Activated CD4-positive, alpha-beta T cell treated with anti-CD3 and anti-CD28 coated beads, Interleukin-2, amount 50 U/mL, for 4 hours (primary cell): ENCODE measurements at places on chromosomes 7 and 10.

DNA sequence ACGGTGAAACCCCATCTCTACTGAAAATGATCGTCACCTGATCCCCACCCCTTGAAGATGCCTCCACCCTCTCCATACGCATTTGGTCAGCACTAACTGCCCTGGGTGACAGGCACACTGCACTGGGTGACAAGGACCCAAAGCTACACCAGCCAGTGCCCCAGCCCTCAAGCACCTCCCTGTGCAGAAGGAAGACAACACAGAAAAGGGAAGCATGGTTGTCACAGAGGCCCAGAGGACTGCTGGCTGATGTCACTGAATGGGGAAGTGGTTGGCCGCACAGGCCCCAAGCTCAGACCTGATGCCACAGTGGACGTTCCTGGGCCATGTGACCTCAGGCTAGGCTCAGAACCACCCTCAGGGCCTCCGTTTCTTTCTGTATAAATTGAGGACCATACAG lies 4.2 kb upstream of the PILRA start:
- no peak for DNase-seq

DNA sequence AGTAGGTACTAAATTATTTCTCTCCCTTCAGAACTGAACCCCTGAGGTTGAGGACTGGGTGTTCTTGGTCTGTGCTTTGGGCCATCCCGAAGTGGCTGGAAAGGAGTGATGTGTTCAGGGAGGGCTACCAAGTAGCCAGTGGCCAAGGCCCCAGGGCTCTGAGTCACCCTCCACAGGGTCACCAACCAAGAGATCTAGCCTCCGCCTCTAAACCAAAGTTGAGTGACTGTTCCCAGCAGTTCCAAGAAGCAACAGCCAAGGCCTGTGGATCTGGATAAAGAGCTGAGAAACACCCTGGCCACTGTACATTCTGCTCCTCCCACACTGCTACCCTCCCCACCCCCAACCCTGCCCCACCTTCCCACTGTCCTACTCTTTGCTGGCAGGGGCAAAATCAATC lies 35.5 kb upstream of the KCNMA1 start:
- no peak for DNase-seq

GRCh38 chr7:42573881-42574672 lies 337.1 kb upstream of the GLI3 start:
- DNase-seq: no peak

DNA sequence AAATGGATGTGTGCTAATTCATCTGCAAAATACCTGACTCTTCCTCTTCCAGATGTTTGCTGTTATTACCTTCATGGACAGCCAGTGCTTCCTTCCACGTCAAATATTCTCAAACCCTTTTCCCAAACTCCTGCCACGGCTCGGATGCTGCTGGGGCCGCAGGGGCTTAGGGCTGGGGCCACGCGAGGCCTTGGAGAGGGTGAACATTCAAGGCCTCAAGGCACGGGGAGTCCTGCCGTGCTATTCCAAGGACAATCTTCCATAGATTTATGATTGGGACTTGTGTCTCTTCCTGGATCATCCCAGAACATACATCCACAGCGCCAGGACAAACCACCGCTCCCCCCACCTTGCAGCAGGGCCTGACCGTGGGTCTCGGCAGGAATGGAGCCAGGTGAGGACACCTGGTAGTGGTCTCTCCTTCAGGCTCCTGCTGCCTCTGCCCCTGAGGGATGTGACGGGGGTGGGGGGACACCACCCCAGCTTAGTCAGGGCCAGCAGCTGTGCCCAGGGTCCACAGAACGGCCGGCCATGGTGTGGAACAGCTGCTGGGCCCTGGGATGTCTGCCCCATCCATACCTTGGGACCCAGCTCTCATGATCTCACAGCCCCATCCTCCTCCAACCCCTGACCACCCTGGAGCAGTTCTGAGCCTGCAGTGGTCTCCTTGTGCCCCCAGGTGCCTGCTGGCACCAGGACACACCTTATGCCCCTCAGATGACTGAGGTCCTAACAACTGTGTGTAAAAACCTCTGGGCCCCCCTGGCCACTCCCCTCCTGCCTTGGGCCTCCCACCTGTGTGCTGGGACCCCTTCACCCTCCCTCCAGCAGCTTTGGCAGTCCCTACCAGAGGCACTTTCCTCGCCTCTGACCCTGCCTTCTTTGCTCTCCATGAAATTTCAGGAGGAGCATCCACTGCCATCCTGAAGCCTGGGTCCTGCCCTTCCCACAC lies 16.7 kb downstream of the VIPR2 start:
- no peak for DNase-seq

DNA sequence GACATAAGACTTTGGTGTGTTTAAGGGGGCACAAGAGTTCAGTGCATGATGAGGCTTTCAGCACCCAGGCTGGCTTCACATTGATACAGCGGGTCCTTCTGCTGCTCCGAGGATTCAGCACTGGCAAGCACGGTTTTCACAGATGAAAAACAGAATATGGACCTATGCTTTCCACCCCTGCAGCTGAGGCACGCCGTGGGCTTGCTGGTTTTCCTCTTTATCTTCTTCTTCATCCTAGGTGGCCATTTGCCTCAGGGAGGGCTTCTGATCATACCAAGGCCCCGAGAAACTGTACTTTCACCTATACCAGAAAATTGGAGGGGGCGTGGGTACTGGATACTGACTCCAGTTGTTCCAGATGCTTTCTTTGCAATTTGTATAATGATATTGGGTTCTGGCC lies 277.1 kb upstream of the ZNF32 start:
- DNase-seq: no peak

DNA sequence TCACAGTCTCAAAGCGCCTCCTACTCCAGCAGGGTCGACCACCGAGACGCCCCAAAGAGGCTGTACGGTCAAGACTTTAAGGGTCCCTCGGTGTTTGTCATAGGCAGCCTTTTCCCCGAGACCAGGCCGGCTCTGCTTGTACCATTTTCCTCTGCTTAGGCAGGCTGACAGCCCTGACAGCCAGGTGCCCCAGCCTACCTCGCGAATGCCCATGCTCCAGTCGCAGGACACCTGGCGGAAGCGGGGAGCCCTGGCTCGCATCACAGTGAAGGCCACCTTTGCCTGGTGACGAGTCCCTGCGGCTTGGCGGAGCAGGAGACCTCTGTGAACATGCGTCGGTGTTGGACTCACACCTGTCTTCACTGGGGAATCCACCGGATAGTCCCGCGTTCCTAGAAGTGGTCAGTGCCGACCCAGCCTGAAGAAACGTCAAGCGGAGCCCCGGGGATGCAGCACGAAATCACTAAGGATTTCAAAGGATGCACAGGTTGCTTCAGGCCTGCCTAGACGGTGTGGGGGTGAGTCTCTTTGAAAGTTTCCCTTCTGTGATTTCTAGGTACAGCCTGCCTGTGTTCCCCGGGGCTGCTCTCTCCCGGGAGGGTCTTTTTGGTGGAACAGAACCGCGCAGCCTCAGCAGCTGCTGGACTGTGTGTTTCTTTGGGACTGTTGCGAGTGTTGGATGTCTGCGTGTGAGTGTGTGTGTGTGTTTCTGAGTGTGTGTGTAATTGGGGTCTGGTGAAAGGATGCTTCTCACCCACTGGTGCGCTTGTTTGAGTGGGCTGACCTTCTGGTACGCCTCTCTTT lies 30.5 kb upstream of the ZNF273 start:
- no peak for DNase-seq

DNA sequence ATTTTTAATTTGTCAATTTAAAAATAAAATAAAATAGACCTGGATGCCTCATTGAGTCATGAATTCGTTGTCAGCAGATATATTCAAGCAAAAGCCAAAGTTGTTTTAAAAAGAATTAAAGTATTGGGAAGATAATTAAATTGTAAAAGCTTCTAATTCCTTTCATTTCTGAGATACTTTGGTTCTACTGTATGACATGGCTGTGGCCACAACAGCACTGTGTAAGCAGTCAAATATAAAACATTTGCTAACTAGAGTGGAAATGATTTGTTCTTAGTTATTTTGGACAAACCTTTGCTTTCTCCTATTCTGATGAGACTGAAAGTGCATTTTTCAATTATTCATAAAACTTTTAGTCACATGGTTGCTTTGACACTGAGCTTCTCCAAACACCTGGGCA lies 143.6 kb upstream of the FAM13C start:
- DNase-seq: no peak

DNA sequence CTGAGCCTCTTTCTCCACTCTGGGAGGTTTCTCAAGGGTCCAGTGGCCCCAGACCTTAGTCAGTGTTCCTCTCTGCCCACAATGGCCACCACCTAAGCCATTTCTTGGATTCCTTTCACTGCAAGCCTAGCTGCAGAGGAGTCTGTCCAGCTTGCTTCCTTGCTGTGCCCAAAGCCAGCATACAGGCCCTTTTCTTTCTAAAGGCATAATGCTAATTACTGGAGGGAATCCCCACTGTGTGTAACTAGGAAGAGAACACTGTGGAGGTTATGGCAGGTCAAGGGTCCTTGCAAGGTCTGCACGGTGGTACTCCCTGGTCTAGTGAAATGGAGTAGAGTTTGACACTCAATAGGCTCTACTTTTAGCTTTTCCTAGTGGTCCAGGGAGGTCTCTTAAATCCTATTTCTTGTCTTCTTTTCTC lies 70.4 kb upstream of the CC2D2B start:
- DNase-seq: no peak

DNA sequence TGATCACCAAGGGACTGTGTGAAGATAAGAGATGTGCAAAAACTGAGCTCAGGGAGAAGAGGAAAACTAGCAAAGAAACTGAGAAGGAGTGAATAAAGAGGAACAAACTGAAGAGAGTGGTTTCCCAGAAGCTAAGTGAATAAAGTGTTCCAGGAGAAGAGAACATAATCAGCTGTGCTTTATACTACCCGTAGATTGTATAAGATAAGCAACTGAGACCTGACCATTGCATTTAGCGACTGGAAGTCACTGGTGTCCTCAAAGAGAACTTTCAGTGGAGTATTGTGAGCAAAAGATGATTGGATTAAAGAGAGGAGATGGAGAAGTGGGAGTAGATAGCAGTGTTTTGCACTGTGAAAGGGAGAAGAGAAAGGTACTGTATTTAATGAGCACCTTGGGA lies 14.6 kb downstream of the PHTF2 start:
- no peak for DNase-seq

DNA sequence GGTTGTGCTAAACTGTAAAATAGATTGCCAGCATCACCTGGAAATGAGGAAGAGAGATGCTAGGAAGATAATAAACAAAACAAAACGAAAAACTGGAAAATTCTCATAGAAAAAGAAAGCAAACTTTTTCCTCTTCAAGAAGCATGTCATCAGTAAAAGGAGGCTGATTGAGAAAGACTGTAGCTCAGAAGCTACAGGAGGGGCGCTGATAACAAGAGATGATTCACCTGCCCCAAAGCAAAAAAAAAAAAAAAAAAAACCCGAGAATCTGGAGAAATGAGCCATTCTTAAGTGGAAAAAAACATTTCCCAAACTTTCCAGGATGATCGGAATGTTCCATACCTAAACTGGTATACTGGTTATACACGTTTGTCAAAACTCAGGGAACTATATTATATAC lies 130.5 kb upstream of the C1QL3 start:
- DNase-seq: no peak

DNA sequence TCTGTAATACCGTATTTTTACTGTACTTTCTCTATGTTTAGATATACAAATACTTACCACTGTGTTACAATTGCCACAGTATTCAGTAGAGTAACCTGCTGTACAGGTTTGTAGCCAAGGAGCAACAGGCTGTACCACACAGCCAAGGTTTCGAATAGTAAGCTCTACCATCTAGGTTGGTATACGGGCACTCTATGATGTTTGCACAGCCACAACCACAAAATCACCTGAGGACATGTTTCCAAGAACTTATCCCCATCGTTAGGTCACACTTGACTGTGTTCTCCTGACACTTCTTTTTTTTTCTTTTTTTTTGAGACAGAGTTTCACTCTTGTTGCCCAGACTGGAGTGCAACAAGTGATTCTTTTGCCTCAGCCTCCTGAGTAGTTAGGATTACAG lies 134.6 kb upstream of the TRIM24 start:
- DNase-seq: no peak

DNA sequence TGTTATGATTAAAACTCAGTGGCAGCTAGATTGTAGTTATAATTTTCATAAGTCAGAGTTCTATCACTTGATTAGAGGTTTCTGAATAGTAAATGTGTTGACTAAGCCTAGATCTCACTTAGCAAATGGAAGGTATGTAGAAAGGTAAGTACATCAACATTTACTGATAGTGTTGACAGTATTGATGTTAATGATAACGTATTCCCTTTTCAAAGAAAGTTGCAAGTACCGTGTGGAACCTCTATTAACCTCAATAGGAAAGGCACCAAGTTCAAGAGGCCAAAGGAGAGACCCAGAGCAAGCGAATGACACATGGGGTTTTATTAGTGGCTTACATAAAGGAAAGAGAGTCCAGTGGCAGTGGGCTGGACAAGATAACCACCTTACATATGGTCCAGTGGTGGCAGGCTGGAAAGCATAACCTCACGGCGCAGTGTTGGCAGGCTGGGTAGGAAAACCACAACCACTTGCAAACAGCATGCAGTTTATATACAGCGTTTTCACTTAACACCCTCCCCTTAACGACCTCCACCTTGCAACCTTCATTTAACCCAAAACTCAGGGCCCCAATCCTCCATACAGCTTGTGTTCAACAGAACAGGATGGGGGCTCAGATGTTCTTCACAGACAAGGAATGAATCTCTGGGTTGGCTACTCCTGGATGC lies 611.0 kb downstream of the PARD3 start:
- no peak for DNase-seq

DNA sequence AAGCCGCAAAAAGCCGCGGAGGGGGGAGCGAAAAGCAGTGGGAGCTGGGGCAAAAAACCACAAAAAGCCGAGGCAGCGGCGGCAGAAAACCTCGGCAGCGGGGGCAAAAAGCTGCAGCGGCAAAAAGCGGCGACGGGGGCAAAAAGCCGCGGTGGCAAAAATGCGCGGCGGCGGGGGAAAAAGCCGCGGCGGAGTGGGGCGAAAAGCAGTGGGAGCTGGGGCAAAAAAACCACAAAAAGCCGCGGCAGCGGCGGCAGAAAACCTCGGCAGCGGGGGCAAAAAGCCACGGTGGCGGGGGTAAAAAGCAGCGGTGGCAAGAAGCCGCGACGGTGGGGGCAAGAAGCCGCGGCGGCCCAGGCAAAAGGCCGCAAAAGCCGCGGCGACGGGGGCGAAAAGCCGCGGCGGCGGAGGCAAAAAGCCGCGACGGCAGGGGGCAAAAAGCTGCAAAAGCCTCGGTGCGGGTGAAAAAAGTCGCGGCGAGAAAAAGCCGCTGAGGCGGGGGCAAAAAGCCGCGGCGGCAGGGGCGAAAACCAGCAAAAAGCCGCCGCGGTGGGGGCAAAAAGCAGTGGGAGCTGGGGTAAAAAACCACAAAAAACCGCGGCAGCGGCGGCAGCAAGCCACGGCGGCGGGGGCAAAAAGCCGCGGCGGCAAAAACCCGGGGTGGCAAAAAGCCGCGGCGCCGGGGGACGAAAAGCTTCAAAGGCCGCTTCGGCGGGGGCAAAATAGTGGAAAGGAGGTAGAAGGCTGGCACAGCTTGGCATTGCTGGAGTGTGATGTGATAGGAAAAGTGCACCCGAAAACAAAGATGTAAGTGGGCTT lies 135.9 kb downstream of the ZNF92 start:
- no peak for DNase-seq

GRCh38 chr10:103691723-103692435 lies 163.5 kb downstream of the SH3PXD2A start:
- no peak for DNase-seq

GRCh38 chr10:72344932-72345331 lies 9.8 kb downstream of the DNAJB12 start:
- DNase-seq: no peak
